Left ventricle myocardium superior (tissue), 1 donor: ENCODE measurements at places on chromosomes 5 and 9.
A peak's percentile ranks its signal among the peaks of the same experiment; 100 is the strongest.

DNA sequence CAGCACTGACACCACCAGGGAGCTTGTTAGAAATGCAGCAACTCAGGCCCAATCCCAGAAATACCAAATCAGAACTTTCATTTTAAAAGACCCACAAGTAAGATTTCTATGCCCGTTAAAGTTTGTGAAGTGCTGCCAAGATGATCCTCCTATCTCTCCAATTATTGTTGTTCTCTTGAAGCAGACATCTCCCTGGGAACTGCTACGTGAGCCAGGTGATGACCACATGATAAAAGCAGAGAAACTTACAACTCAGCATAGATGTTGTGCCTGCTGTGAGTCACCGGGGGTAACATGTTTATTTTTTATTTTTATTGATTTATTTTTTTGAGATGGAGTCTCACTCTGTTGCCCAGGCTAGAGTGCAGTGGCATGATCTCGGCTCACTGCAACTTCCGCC is 34.4 kb downstream of the GCNT4 start:
- no peak for DNase-seq

DNA sequence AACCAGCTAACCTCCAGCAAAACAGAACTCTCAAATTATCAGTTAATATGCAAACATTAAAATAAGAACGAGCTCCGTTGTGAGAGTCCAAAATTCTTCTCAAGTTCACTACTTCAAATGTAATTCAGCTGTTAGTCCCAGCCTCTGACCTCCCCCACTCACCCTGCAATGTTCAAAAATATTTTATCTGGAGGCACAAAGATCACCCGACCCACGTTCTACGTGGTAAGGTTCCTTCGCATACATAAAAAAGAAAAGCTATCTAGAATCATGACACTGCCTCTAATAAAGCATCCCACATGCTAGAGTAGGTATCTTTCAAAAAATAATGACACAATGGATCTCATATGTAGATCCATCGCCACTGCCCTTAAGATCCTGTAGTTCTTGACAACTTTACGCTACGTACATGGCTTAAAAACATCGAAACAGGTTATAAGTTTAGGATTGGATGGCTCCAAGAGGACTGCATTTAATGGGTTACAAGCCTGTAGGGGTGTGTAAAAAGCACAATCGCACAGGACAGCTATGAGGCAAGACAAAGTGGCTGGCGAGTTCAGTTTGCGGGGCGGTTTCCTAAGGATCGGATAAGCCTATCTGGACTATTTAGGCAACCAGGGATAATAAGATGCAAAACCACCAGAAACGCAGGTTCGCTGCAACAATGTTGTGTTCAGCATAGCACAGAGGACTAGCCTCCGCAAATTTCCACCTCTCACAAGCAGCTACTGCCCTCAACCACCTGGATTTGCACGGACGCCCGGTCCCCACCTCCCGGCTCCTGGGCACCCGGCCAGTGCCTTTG is 969 bp downstream of the CLK4 start:
- DNase-seq, result no peak

- DNase-seq, result peak; percentile 89
Observed at GRCh38 chr5:131795879-131796792, 681 bp downstream of the FNIP1 start.

DNA sequence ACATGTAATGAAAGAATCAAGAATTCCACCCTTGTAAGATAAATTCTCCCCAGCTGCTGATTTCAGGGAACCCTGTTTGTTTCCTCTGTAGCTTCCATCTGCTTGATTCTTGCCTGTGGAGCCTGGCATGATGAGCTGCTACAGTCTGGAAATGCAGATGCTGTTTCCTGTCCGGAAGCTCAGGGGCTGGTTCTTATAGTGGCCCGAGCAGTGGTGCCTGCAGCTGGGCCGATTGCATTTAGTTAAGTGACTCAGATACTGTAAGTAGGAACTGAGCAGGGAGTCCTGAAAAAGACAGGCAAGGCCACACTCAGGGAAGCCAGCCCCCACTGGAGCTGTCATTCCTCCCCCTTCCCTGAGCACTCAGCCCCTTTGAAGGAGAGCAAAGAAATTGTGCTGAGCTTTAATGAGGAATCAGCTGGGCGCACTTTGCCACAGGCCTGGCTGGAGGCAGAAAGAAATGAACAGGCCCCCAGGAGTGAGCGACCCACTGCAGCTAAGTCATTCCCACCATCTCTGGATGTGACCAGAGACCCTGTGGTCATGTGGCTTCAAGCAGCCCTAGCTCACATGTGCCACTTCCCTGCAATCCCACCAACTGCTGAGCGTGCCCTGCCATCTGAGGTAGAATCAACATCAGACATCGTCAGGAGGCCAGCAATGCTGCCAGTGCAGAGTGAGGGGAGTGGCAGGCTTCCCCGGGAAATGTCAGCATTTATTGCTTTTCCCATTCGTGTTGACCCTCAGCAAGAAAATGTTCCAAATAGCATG is 206.0 kb upstream of the WWC1 start:
- DNase-seq, result no peak

DNA sequence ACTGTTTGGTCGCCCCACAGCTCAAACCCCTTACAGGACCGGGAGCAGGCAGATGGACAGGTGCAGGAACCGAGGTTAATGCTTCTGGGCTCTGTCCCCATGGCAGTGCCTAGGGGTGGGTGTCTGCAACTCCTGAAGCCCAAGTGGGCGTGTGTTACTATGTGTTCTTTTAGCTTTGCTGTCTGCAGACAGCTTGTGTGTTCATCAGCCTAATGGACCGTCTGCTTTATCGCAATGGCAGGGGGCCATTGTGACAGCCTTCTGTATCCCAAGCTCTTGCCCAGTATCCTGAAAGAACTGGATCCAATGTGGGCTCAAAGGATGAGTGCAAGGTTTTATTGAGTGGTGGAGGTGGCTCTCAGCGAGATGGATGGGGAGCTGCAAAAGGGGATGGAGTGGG is 266.7 kb downstream of the CSNK1G3 start:
- DNase-seq, result no peak
